ENCODE measurements at places on chromosomes 13 and 19. TPM values are rescaled to one million over a fixed set of nuclear protein-coding genes. Genes with fewer than 3 reads are reported as not detected.
A peak's percentile ranks its signal among the peaks of the same experiment; 100 is the strongest.

- no peaks in the 10 kb centered on the region for H3K27me3 ChIP-seq
- H3K27ac ChIP-seq: peak overlapping the region; percentile 35
- peaks cover 55% of the 10 kb centered on the region for H3K4me1 ChIP-seq
- H3K36me3 ChIP-seq: no peaks in the 10 kb centered on the region
- DNase-seq: peak; percentile 58
Measured at GRCh38 chr13:39498471-39499114, 104.4 kb downstream of the LHFPL6 start.

- no peak for DNase-seq
- no peak overlapping the region for H3K4me3 ChIP-seq
- no peaks in the 10 kb centered on the region for H3K36me3 ChIP-seq
- no peaks in the 10 kb centered on the region for H3K27me3 ChIP-seq
- no peak overlapping the region for H3K27ac ChIP-seq
Measured at GRCh38 chr13:69213396-69213795, 894.2 kb upstream of the ATXN8OS start.

- no peak for DNase-seq
- H3K4me3 ChIP-seq: no peak overlapping the region
- H3K27ac ChIP-seq: no peak overlapping the region
- H3K4me1 ChIP-seq: peaks cover 5% of the 10 kb centered on the region
- peaks cover 1% of the 10 kb centered on the region for H3K27me3 ChIP-seq
- no peaks in the 10 kb centered on the region for H3K36me3 ChIP-seq
Measured at GRCh38 chr13:20708216-20708615, 4.7 kb downstream of the IL17D start.

DNA sequence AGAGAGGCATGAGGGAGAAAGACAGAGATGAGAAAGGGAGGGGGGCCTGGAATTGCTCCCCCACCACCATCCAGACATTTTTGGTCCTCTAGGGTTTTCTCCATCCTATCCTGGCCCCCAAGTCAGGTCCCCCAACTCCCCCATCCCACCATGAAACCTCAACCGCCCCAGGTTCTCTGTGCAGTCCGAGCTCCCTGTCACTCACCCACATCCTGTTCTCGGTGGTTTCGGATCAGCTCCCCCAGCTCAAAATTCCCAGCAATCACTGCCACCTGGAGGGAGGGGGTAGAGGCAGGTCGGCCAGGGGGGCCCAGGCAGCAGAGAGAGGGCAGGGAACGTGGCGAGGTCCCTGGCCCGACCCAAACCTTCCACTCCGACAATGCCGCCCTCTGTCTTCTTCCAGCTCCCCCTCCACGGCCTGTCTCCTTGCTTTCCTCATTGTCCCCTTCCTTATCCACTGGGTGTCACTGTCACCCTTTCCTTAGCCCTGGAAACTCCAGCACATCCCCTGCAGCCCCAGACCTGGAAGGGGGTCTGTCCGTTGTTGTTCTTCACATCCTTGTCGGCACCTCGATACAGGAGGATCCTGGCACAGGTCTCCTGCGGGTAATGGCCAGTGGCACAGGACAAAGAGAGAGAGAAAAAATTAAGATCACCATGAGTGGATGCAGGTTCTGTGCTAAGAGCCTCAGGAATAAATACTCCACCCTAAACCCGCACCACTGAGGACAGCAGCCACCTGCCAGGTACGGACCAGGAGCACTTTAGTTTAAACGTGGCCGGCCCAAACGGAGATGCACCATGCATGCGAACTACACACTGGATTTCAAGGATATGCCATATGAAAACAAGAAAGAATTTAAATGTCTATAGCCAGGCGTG is 15.4 kb downstream of the SHANK1 start:
- H3K4me3 ChIP-seq: no peak overlapping the region
- peak; percentile 73 for DNase-seq
- H3K4me1 ChIP-seq: 0 out of 2 replicates have a peak, but pooled peaks cover 2% of the 10 kb centered on the region
- H3K36me3 ChIP-seq: no peaks in the 10 kb centered on the region

Gene MYH14
- 25.5 TPM for total RNA-seq

DNA sequence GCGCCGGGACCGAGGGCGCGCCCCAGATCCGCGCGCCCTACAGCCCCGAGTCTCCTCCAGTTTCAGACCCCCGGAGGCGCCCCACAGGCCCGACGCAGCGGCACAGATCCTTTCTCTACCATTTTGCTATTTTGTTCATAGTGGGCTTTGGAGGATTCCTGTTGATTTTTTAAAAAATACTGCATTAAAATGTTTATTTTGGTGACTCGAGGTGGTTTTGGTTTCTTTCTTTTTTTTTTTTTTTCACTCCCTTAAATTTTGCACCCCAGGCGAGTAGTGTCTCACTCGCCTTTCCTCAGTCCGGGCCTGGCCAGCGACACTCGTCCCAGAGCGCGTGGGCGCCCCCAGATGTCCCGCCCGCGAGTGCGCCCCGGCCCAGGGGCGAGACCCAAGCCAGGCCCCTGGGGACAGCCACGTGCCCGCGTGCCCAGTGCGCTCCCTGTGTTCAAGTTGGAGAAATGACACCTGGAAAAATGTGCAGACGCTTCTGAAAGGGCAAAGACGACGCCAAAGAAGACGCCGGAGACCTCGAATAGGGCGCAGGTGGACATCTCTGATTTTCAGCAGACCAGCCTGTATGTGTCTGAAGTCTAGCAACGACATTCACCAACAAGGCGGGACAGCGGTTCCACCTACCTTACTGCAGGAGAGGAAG is 471 bp upstream of the INSR start:
- peaks cover 16% of the 10 kb centered on the region for H3K4me1 ChIP-seq
- H3K36me3 ChIP-seq: no peaks in the 10 kb centered on the region
- H3K27me3 ChIP-seq: peaks cover 8% of the 10 kb centered on the region
- DNase-seq: peak; percentile 56

DNA sequence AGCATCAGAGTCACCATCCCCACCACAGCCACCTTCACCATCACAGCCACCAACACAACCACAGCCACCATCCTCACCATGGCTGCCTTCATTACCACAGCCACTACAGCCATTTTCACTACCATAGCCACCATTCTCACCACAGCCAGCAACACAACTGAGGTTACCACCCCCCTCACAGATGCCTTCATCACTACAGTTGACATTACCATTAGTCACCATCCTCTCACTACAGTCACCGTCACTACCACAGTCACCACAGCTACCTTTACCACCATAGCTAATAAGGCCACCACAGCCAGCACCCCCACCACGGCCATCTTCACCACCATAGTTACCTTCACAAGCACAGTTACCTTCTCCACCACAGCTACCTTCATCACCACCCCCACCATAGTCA is 269.6 kb downstream of the DNAJC15 start:
- H3K4me3 ChIP-seq: no peak overlapping the region
- no peak overlapping the region for H3K27ac ChIP-seq
- H3K27me3 ChIP-seq: no peaks in the 10 kb centered on the region
- H3K36me3 ChIP-seq: no peaks in the 10 kb centered on the region
- H3K4me1 ChIP-seq: no peaks in the 10 kb centered on the region

- H3K27ac ChIP-seq: no peak overlapping the region
- peaks cover 50% of the 10 kb centered on the region for H3K4me1 ChIP-seq
- no peak overlapping the region for H3K4me3 ChIP-seq
Measured at GRCh38 chr13:47038188-47038587, 141.3 kb upstream of the HTR2A start.

DNA sequence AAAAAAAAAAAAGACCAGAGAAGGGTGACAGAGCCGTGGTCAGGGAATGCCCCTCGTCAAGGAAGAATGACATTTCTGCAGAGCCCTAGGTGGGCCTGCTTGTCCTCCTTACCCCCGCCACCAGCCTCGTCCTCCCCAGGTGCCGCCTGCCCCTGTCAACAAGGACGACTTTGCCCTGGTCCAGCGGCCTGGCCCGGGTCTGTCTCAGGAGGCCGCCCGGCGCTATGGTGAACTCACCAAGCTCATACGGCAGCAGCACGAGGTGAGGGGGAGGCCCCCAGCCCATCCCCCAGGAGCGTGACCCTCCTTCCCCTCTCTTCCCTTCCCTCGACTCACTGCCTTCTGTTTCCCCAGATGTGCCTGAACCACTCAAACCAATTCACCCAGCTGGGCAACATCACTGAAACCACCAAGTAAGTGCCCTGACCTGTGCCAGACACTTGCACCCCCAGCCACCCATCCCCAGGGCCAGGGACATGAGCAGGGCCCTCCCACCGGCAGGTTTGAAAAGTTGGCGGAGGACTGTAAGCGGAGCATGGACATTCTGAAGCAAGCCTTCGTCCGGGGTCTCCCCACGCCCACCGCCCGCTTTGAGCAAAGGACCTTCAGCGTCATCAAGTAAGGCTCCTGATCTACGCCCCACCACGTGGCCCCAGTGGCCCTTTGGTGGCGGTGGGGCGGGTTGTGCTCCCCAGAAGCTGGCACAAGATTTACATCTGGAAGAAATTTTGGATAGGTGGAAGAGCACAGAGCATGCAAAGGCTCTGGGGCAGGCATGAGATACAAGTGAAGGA is 14.8 kb downstream of the PODNL1 start:
- H3K4me3 ChIP-seq: no peak overlapping the region
- peaks cover 12% of the 10 kb centered on the region for H3K36me3 ChIP-seq
- no peaks in the 10 kb centered on the region for H3K27me3 ChIP-seq
- no peaks in the 10 kb centered on the region for H3K4me1 ChIP-seq
- no peak for DNase-seq

DNA sequence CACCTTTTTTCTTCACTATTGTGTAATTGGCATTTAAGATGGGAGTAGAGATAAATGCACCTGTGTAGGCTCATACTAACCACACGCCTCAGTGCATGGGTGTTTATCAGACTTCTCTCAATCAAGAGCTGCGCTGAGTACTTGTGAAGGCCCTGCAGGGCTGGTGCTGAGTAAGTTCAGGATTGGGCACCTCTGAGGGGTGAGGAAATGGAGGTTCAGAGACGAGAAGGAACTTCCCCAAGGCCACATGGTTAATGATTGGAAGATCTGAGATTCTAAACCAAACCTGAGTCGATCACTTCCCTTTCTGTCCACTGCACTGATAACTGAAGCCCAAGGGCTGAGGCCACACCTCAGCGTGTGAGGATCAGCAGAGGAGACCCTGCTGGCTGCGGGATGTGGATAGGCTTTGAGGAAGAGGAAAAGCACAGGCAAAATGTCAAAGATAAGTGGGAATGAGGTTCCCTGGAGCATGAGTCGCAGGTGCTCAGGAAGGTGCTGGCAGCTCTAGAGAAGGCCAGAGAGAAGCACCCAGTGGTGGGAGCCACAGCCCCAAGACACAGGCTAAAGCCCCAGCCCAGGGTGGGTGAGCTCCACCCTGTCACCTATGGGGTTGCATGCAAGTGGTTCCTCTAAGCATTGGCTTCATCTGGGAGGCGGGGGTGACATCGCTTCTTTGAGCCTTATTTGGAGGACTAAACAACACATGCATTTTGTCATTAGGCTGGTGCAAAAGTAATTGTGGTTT is 32.3 kb upstream of the GJB6 start:
- H3K27me3 ChIP-seq: no peaks in the 10 kb centered on the region
- H3K4me3 ChIP-seq: no peak overlapping the region
- DNase-seq: no peak
- no peaks in the 10 kb centered on the region for H3K36me3 ChIP-seq
- H3K27ac ChIP-seq: no peak overlapping the region

Gene LPAR6
- total RNA-seq: 2.6 TPM

GRCh38 chr13:41352935-41353840 is 42.1 kb downstream of the NAA16 start:
- peak overlapping the region; percentile 58 for H3K27ac ChIP-seq
- peak; percentile 62 for DNase-seq
- no peaks in the 10 kb centered on the region for H3K27me3 ChIP-seq
- H3K4me3 ChIP-seq: no peak overlapping the region

DNA sequence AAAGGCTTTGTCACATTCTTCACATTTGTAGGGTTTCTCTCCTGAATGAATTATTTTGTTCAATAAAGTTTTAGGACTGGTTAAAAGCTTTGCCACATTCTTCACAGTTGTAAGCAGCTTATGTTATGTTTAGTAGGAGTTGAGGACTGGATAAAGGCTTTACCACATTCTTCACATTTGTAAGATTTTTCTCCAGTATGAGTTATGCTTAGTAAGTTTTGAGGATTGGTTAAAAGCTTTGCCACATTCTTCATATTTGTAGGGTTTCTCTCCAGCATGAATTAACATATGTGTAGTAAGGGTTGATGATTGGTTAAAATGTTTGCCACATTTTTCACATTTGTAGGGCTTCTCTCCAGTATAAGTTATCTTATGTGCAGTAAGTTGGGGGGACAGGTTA is 79.9 kb downstream of the ZNF431 start:
- H3K4me1 ChIP-seq: peaks cover 11% of the 10 kb centered on the region
- no peaks in the 10 kb centered on the region for H3K27me3 ChIP-seq
- DNase-seq: peak; percentile 84
- H3K36me3 ChIP-seq: no peaks in the 10 kb centered on the region

GRCh38 chr13:91304741-91305140 is 42.7 kb upstream of the MIR17HG start:
- no peaks in the 10 kb centered on the region for H3K27me3 ChIP-seq
- no peaks in the 10 kb centered on the region for H3K36me3 ChIP-seq
- no peak for DNase-seq
- H3K27ac ChIP-seq: no peak overlapping the region

DNA sequence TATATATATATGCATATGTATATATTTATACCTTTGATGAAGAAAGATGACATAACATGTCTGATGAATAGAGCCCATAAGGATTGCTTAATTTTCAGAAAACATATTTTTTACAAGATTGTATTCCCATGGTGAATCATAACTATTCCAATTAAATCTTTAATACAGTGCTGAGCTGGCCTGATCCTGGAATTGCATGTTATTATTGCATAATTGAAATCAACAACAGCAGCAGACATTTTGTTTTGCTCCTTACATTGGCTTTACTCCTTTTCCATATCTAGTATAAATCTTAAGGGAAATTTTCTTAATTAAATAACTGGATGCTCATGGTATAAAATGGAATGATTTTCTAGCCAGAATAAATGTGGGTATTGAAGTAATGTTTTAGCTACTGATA is 22.0 kb downstream of the POSTN start:
- no peaks in the 10 kb centered on the region for H3K36me3 ChIP-seq
- no peak for DNase-seq
- no peaks in the 10 kb centered on the region for H3K4me1 ChIP-seq
- no peaks in the 10 kb centered on the region for H3K27me3 ChIP-seq
- H3K27ac ChIP-seq: no peak overlapping the region
- H3K4me3 ChIP-seq: no peak overlapping the region

GRCh38 chr13:36528105-36528504 is 95.8 kb downstream of the CCNA1 start:
- DNase-seq: no peak
- H3K27ac ChIP-seq: no peak overlapping the region
- H3K27me3 ChIP-seq: no peaks in the 10 kb centered on the region
- no peak overlapping the region for H3K4me3 ChIP-seq
- peaks cover under 1% of the 10 kb centered on the region for H3K36me3 ChIP-seq

DNA sequence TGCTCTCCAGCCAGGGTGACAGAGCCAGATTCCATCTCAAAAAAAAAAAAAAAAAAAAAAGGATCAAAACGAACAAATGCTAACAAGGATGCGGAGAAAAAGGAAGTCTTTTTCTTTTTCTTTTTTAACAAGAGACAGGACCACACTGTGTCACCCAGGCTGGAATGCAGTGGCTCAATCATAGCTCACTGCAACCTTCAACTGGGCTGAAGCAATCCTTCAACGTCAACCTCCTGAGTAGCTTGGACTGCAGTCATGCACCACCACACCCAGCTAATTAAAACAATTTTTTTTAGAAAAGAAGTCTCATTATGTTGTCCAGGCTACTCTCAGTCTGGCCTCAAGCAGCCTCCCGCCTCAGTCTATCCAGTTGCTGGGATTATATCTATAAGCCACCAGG is 20.8 kb upstream of the OR7A17 start:
- DNase-seq: no peak
- H3K36me3 ChIP-seq: no peaks in the 10 kb centered on the region
- H3K27me3 ChIP-seq: no peaks in the 10 kb centered on the region

Gene LRG1
- total RNA-seq: 0.54 TPM

Measured in GM23338 (cell line).